Activated naive CD8-positive, alpha-beta T cell treated with anti-CD3 and anti-CD28 coated beads, Interleukin-2, amount 50 U/mL, for 24 hours (primary cell): ENCODE measurements at places on chromosomes 6 and 20.
A peak's percentile ranks its signal among the peaks of the same experiment; 100 is the strongest.

- DNase-seq: no peak
Observed at GRCh38 chr6:117072134-117072533, 193.2 kb upstream of the VGLL2 start.

GRCh38 chr6:37784585-37784967, 35.0 kb upstream of the ZFAND3 start:
- no peak for DNase-seq

DNA sequence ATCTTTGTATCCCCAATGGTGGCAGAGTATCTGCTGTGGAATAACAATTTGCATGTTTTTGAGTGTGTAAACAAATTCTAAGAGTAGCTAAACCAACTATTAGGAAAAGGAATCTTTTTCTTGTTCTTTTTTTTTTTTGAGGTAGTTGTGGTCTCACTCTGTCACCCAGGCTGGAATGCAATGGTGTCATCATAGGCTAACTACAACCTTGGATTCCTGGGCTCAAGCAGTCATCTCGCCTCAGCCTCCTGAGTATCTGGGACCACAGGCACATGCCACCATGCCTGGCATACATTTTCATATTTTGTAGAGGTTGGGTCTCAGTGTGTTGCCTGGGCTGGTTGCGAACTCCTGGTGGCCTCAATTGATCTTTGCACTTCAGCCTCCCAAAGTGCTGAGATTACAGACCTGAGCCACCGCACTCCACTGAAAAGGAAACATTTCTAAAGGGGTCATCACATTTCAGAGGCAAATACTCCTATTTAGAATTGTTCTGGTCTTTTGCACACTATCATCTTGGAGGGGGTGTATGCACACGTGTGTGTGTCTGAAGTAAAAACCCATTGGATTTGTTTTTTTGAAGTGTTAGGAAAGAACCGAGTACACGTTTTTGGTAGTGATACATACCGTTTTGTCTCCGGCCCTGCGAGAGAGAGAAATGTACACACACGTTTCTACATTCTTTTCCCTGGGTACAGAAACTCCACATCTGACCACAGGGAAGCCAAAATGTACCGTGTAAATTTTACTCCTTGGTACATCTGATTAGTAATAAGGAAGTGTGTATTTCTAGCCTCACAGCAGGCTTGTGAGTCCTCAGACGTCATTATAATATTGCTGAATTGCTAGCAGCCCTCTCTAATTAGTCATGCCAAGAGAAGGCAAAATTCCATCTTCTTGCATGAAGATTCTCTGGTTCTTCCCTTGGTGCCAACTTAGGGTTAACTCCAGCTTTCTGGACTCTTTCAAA, 183.6 kb downstream of the JARID2 start:
- no peak for DNase-seq

DNA sequence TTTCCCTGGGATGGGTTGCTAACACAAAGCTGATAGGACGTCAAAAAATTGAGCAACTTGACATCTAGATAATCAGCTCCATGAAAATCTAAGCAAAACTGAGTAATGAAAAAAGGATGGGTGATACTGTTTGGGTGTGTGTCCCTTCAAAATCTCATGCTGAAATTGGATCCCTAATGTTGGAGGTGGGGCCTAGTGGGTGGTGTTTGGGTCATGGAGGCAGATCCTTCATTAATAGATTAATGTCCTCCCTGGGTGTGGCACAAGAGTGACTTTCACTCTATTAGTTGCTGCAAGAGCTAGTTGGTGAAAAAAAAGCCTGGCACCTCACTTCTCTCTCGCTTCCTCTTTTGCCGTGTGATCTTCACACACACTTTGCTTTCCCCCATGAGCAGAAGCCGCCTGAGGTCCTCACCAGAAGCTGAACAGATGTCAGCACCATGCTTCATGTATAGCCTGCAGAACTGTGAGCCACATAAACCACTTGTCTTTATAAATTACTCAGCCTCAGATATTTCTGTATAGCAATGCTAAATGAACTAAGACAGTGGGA, 160.9 kb downstream of the FRK start:
- DNase-seq: no peak

GRCh38 chr20:62953839-62954703, 1.6 kb downstream of the SLC17A9 start:
- peak; percentile 78 for DNase-seq

GRCh38 chr20:9978397-9979004, 56.3 kb upstream of the ANKEF1 start:
- DNase-seq: peak; percentile 13

GRCh38 chr6:127737009-127737486, 160.1 kb downstream of the C6orf58 start:
- peak; percentile 16 for DNase-seq

- peak; percentile 40 for DNase-seq
Observed at GRCh38 chr6:20708367-20709124, 174.3 kb downstream of the CDKAL1 start.

- peak; percentile 49 for DNase-seq
Observed at GRCh38 chr6:2971420-2972218, at the start of gene SERPINB6. Gene SERPINB6, minus strand, starts transcription at chr6:2971567. Its CDS starts 12,235 bp downstream, at chr6:2959332.

GRCh38 chr6:157268396-157268795, 54.9 kb downstream of the TMEM242 start:
- DNase-seq: no peak

DNA sequence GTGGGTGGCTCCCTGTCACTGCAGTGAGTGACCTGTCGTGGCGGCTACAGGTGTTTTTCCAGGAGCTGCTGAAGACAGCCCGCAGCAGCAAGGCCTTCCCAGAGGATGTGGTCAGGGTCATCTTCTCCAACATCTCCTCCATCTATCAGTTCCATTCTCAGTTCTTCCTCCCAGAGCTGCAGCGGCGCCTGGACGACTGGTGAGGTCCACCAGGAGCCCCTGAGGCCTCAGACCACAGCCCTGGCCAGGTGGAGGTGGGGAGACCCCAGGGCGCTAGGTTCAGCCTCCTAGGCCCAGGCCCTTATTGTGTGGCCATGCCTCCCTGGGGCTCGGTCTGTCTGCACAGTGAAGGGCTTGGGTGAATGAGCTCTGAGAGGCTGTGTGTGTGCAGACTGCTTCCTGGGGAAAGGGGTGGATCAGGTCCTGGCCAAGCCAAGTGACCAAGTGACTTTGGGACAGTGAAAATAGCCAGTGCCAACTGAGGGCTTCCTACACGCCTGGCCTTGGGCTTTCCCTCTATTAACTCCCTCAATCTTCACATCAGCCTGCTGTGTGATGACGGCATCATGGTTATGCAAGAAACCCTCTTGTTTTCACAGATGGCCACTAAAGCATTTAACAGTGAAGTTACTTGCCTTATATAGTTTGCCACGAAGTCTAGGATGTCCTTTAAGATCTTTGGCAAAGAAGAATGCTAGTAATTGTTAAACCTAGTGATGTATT, 6.4 kb downstream of the FGD2 start:
- no peak for DNase-seq

DNA sequence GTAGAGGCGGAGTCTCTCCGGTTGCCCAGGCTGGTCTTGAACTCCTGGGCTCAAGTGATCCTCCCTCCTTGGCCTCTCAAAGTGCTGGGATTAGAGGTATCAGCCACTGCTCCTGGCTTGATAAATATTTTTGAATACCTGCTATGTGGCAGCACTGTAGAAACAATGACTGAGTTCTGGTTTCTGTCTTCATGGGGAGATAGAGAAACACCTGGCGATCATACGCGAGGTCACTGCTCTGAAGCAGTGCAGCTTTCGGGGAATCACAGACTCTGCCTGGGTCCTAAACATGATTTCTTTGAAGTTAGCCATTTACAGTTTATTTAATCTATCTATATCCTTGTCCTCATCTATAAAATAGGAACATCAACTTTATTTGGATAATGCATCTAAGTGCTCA, 31.2 kb downstream of the DOK5 start:
- DNase-seq: no peak

- no peak for DNase-seq
Observed at GRCh38 chr6:1310628-1311399, 1.1 kb upstream of the FOXQ1 start.

DNA sequence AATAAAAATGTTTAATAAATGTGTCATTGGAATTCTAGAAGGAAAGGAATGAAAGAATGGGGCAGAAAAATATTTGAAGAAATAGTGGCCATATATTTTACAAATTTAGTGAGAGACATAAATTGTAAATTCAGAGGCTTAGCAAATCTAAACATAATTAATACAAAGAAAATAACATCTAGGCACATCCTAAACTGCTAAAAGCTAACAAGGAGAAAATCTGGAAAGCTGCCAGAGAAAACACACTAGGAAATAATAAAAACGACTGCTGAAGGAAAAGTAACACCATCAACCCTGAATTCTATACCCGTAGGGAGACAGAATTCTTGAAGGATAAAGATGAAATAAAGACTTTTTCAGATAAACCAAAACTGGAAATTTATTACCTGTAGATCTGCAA, 23.8 kb downstream of the CYB5R4 start:
- no peak for DNase-seq

GRCh38 chr6:95685822-95686221, 108.5 kb downstream of the MANEA start:
- DNase-seq: no peak

- DNase-seq: no peak
Observed at GRCh38 chr6:151092591-151092990, 147.2 kb upstream of the AKAP12 start.

GRCh38 chr6:44115866-44116265, 11.4 kb downstream of the MRPL14 start:
- no peak for DNase-seq

DNA sequence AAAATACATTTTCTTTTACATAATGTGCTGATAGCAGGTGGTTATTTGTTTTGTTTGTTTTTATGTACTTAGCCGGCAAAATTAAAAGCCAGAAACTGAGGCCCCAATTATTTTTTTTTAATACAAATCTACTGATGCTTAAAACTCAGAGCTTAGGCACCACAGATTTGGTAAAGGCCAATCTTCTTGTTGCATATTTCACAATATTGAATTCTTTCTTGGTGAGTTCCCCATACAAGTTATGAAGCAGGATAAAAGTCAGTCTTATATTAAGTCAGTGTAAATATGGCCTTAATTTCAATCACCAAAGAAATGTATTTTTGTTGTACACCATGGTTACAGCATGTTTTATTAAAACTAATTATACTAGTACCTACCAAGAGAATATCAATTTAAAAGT, 16.3 kb upstream of the ZDHHC14 start:
- no peak for DNase-seq

DNA sequence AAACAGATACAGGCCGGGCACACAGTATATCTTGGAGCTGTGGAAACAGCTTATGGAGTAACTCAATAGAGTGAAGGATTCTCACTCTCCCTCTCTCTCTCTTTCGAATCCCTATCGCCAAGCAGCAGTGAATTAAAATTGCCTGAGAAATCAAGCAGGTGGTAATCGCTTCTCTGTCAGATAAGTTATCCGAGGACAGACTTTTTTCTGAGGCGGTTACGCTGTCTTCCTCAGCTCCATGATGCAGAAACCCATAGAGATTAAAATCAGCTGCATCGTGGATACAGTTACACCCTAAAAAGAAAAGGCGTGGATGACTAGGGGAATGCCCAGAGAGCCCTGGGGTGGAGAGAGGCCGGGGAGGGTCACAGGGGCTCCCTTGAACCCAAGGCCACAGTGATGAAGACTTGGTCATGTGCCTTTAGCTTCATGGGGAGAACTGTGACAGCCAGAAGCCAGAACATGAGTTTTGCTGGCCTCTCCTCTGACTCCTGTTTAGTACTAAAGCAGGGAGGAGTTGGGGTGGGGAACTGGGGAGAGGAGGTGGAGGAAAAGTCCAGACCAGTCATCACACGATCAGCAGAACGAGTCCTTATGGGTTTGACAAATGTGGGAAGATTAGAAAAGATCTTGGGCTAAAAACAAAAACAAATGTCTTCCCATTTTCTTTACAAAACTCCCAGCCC, 138.8 kb upstream of the JARID2 start:
- no peak for DNase-seq

DNA sequence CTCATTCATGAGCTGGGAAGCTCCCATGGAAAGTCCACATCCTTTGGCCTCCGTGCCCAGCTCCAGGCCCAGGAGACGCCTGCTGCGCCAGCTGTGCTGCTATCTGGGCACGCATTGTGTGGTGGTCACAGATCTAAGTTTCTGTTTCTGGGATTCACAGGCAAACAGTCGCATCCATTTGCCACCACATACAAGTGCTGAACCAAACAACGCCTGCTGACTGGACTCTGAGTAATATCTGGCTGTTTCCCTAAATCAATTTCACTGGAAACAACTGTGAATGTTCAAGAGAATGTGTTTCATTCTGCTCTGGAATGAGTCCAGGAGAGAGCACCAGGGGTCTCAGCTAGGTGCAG, 45.5 kb downstream of the IRF4 start:
- no peak for DNase-seq

- DNase-seq: no peak
Observed at GRCh38 chr20:13756551-13756950, 28.2 kb downstream of the ESF1 start.

DNA sequence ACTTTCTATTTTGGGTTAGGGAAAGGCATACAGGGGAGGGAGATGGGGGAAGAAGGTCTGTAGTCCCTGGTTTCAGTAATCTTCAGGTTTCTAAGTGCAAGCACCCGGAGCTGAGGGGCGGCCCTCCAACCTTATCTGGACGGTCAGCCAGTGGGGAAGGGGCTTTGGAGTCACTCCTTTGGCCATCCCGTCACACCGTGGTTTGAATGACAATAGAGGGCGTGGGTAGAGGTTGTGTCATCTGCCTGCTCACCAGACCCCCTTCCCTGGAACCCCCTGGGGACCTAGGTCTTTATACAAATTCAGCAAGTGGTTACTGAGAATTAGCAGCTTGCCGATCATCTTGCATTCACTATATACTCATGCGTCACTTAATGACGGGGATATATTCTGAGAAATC, 29.1 kb downstream of the STK35 start:
- DNase-seq: no peak

DNA sequence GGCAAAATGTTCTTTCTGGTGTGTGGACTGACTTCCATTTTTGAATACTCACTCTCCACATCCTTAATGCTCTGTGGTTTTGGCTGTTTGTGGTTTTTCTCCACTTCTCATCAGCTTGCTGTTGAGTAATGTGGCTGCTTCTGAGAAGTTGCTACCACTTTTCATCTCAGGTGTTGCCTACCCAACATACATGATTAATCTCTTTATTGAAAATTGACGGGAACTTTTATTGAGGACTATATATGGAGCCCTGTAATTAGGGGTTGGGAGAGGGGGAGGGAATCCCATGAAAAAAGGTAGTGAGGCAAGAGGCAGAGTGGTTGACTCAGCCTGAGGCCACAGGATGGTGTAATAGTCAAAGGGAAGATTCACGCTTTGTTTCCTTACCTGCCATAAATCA, 17.6 kb downstream of the IL22RA2 start:
- DNase-seq: peak; percentile 14

- no peak for DNase-seq
Observed at GRCh38 chr20:44714701-44715498, at the start of gene CCN5. Gene CCN5, plus strand, starts transcription at chr20:44715369. Its CDS starts 22 bp downstream, at chr20:44715391.

DNA sequence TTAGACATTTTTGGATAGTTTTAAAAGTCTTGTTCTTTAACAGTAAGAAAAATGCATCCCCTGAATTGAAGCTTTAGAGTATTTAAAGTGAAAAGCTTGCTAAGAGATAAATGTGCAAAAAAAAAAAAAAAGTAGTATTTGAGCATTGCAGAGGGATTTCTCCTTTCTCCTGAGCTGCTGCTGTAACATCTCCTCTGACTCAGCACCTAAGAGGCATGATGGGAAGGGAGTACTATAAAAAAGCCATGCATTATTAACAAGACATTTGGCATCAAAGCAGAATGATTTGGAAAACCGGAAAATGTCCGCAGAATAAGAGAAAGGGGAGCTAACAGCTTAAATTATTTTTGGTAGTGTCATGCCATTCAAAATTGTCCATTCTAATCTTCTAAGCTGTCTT, 27.9 kb downstream of the B4GALT5 start:
- no peak for DNase-seq

GRCh38 chr6:85641897-85642773, 551 bp downstream of the SYNCRIP start:
- peak; percentile 54 for DNase-seq
